ENCODE measurements at places on chromosomes 13 and 19. TPM values are rescaled to one million over a fixed set of nuclear protein-coding genes. Genes with fewer than 3 reads are reported as not detected.
A peak's percentile ranks its signal among the peaks of the same experiment; 100 is the strongest.

Gene ATP4A
- not detected for polyA plus RNA-seq

Gene ZNF580
- polyA plus RNA-seq, result 20.3 TPM

DNA sequence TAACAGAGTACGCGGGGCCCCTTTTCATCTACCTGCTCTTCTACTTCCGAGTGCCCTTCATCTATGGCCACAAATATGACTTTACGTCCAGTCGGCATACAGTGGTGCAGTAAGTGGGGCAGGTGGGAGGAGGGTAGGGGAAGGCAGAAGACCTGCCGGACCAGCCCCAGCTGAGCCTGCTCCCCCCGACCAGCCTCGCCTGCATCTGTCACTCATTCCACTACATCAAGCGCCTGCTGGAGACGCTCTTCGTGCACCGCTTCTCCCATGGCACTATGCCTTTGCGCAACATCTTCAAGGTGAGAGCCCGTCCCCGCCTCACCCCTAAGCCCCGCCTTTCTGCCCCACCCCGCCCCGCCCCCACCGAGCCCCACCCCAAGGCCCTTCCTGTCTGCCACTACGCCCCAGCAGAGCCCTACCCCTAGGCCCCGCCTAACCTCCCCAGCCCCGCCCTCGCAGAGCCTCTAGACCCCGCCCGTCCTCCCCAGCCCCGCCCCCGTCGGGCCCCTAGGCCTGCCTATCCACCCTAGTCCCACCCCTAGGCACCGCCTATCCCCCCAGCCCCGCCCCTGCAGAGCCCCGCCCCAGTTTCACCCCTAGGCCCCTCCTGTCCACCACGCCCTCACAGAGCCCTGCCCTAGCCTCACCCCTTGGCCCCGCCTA, 7.7 kb downstream of the NDUFB7 start:
- H3K27ac ChIP-seq, result peak overlapping the region; percentile 68
- no peak overlapping the region for H3K4me3 ChIP-seq
- H3K36me3 ChIP-seq, result peaks cover 44% of the 10 kb centered on the region
- peaks cover 52% of the 10 kb centered on the region for H3K4me1 ChIP-seq
- H3K27me3 ChIP-seq, result no peaks in the 10 kb centered on the region
- peak; percentile 44 for DNase-seq

GRCh38 chr19:42989851-42990250, 36.4 kb downstream of the PSG11 start:
- no peak overlapping the region for H3K4me3 ChIP-seq
- peaks cover 7% of the 10 kb centered on the region for H3K27me3 ChIP-seq
- no peak for DNase-seq
- no peaks in the 10 kb centered on the region for H3K36me3 ChIP-seq
- no peak overlapping the region for H3K27ac ChIP-seq

DNA sequence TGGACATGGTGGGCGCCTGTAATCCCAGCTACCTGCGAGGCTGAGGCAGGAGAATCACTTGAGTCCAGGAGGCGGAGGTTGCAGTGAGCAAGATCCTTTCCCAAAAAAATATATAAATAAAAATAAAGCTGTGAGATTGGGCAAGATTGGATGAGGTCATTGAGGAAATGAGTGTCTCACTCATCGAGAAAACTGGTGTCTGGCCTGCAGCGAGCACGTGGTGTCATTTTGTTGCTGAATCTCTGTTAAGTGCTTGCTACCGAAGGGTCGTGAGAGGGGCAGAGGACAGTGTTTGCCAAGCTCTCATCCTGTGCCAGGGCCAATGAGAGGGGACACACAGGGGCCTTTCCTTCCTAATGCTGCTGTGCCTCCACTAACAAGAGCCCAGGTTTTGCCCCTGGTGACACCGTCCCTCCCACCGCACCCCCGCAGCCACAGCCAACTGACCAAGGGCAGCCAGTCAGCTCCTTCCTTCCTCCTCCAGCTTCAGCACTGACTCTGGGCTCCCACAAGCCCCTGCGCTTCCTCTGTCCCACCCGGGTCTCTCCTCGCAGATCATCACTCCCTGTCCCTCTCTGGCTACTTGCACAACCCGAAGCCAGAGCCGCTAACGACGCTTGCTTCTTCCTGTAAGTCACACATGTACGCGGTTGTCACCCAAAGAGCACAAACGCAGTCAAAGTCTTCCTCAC, 3.2 kb downstream of the POLD1 start:
- peaks cover 10% of the 10 kb centered on the region for H3K36me3 ChIP-seq
- H3K27me3 ChIP-seq, result no peaks in the 10 kb centered on the region
- H3K27ac ChIP-seq, result no peak overlapping the region
- no peak for DNase-seq
- peak overlapping the region; percentile 54 for H3K4me3 ChIP-seq

GRCh38 chr13:46983881-46984280, 87.0 kb upstream of the HTR2A start:
- H3K27ac ChIP-seq, result no peak overlapping the region
- peaks cover 22% of the 10 kb centered on the region for H3K4me1 ChIP-seq
- DNase-seq, result no peak
- no peaks in the 10 kb centered on the region for H3K36me3 ChIP-seq
- H3K27me3 ChIP-seq, result peaks cover 4% of the 10 kb centered on the region

DNA sequence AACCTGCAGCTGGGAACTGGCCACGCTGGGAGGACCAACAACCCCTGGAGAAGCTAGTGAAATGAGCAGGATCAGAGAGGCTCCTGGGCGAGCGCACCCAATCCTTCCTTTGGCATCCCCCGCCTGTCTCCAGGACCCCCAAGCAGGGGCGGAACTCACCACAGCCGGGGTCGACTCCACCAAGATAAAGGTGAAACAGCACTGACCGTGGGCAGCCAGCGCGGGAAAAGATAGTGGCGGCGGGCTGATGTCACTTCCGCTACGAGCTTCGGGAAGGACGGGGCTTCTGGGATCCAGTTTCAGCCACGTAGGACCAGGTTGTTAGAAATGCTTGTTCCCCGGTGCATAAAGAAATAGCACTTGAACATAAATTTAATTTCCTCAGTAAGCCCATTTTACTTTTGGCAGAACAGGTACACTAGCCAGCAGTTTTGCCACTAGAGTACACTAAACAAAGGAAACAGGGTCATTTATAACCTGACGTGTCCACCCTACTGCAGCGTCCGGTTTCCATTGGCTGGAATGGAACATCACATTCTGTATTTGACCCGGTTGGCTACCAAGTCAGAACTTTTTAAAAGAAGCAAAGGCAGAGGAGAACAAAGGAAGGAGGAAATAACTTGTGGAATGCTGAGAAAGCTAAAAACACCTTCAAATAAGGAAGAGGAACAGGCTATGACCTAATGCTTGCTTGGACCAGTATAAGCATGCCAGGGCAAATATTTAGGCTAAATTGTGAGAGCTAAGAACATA, 25.5 kb upstream of the ZNF562 start:
- H3K36me3 ChIP-seq, result no peaks in the 10 kb centered on the region
- H3K27me3 ChIP-seq, result peaks cover 2% of the 10 kb centered on the region
- no peak for DNase-seq
- H3K27ac ChIP-seq, result no peak overlapping the region
- peaks cover 4% of the 10 kb centered on the region for H3K4me1 ChIP-seq

DNA sequence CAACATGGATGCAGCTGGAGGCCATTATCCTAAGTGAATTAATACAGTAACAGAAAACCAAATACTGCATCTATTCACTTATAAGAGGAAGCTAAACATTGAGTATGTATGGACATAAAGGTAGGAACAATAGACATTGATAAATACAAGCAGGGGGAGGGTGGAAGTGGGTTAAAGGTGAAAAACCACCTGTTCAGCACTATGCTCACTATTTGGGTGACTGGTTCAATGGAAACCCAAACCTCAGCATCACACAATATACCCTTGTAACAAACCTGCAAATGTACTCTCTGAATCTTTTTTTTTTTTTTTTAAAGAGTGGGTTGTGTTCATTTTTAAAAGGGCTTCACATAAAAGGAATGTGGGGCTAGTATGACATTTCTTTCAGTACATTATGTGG, 26.9 kb upstream of the CPB2 start:
- no peaks in the 10 kb centered on the region for H3K27me3 ChIP-seq
- DNase-seq, result no peak
- H3K36me3 ChIP-seq, result peaks cover 98% of the 10 kb centered on the region
- H3K4me1 ChIP-seq, result peaks cover 15% of the 10 kb centered on the region

Gene ZNF317
- 56.4 TPM for polyA plus RNA-seq

Gene ZNF791
- 17.9 TPM for polyA plus RNA-seq

DNA sequence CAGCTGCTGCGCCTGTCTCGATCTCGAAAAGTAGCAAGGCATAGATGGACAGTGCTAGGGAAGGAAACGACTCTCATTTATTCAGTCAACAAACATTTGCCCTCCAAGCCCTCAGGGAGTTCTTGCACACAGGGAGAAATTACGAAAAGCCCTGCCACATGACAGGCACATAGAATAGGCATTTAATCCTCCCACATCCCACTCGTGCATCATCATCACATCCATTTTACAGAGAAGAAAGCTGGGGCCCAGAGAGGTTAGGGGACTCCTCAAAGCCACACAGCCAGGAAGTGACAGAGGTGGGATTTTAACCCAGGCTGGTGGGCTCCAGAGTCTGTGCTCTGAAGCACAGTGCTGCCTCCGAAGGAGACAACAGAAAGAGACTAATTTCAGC, 11.6 kb downstream of the TMEM221 start:
- H3K27me3 ChIP-seq, result no peaks in the 10 kb centered on the region
- peaks cover 2% of the 10 kb centered on the region for H3K36me3 ChIP-seq
- H3K4me3 ChIP-seq, result no peak overlapping the region
- DNase-seq, result no peak
- H3K4me1 ChIP-seq, result no peaks in the 10 kb centered on the region

Gene ZNF486
- polyA plus RNA-seq, result 2.3 TPM

- peak overlapping the region; percentile 45 for H3K27ac ChIP-seq
- H3K36me3 ChIP-seq, result no peaks in the 10 kb centered on the region
- no peak for DNase-seq
- peaks cover 51% of the 10 kb centered on the region for H3K4me1 ChIP-seq
Observed at GRCh38 chr13:40622761-40623160, 43.7 kb downstream of the FOXO1 start.
